ENCODE measurements at places on chromosomes 6 and 20.

- DNase-seq: no peak
Measured at GRCh38 chr20:32920530-32921298, 62.0 kb downstream of the EFCAB8 start.

- DNase-seq: no peak
Measured at GRCh38 chr6:6610031-6610591, 21.6 kb downstream of the LY86 start.

DNA sequence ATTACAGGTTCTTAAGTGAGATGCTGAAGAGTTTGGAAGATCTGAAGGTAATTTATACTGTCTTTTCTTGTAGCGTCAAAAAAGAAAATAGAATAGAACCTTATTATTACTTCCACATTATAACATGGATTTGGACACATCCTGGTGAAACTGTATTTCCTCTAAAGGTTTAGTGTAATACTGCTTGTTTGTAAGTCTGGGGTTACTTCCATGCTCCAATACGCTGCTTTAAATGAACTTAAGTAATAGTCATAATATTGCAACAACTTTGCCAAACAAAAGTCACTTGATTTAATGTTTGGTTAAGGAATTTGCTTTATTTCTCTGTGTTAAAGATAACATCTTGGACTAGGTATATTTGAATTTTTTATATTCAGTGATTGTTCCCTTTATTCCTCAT, 11.5 kb upstream of the SNRNP48 start:
- no peak for DNase-seq

DNA sequence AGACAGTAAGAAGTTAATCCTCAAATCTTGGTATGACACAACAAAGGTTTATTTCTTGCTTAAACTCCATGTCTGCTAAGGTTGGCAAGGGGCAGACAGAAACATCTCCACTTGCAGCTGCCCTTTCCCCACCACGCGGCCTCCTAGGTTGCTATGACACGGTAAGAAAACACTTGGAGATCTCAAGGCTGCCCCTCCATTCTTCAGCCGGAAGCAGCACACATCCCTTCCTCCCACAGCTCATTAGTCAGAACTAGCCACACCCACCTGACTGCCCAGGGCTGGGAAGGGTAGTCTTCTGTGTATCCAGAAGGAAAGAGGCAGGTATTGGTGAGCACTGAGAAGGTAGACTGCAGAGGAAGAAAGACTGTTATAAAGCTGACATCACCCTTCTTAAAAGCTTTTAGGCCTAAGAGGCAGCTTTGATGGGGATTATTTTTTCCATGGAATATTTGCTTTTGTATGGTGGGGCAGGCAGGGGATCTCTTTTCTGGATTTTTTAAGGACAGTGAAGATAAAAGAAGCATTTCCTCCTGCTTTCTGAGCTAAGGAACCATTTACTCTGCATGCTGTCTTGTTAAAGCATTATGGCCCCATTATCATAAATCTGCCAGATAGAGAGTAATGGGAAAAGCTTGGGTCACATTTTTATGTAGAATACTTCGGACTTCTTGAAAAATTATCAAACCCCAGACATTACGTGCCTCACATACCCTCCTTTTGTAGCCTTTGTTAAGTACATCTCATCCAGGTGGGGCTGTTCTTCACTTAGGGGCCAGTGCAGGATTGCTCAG, 41.6 kb downstream of the MRAP2 start:
- no peak for DNase-seq

DNA sequence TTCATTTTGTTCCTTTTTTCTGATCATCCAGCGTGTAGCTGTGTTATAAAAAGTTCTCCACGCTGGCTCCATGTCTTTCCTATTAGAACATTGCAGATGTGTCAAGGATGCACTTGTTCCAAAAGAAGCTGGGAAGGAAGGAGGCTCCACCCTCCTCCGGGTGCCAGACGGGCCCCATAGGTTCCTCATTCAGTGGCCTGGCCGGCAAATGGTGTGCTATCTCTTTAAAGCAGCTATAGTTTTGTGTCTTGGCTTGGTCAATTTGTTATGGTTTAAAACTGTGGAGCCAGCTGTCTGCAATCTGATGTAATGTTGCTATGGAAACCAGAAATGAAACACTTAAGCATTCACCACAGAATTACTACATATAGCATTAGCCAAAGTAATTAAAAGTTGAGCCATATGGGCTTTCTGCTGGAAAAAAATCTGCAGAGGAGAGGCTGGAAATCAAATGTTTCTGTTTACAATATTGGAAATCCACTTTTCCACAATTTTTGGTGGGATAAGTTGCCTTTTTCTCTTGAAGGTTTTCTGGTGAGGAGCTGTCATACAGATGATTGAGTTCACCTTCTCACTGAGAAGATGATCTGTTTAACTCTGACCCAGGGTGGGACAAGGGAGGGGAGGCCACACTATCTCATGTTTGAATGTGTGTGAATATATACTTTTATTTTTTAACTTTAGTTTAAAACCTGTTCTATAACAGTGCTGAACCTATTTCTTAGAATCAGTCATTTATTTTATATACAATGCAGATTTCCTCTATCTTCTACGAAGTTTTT, 167.4 kb downstream of the SASH1 start:
- no peak for DNase-seq

- no peak for DNase-seq
Measured at GRCh38 chr6:159416891-159417560, 247.8 kb downstream of the FNDC1 start.

GRCh38 chr20:9460518-9460917, 53.9 kb upstream of the LAMP5 start:
- DNase-seq: no peak

DNA sequence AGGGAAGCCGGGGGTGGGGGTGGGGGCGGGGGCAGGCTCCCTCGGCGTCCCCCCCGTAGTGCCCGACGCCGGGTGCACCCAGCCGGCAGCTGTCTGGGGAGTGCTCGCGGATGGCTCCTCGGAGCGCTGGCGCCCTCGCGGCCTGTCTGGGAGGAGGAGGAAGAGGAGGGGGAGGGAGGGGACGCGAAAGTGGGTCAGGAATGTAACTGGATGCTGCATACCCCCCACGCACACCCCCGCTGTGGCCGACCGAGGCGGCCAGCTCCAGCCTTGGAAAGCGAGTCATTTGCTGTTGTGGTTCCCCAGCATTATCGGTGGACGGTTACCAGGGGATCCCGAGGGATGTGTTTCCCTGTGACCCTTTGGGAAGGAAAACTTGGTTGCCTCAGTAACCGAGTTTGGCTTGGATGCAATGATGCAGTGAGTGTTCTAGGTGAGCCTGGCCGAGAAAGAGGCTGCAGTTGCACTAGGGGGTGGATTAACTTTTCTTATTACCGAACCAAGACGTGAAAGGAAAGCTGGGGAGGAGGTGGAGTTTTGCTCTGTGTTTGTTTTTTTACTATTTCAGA, 55.2 kb upstream of the RREB1 start:
- no peak for DNase-seq

DNA sequence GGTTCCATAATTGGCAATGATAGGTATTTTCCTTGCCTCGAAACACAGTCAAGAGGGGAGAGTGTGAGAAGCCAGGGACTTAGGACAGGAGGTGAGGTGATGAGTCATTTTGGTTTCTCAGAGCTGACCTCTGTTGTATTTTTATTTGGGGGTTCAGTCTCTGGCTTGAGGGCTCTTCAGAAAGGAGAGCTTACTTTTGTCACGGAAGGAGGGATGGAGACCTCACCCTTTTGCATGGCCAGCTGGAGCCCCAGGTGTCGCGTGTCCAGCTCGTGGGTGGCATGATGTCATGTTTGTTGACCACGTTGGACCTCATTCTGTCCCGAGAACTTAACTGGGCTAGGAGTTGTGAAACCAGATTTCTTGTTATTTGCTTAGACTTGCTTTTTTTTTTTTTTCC, 293.9 kb downstream of the QKI start:
- no peak for DNase-seq

GRCh38 chr20:62401331-62401779, 5.7 kb downstream of the CABLES2 start:
- DNase-seq: peak; percentile 18

- no peak for DNase-seq
Measured at GRCh38 chr6:116866281-116866871, 10.7 kb upstream of the RFX6 start.

- no peak for DNase-seq
Measured at GRCh38 chr6:69294407-69294806, 502.4 kb downstream of the LMBRD1 start.

- no peak for DNase-seq
Measured at GRCh38 chr20:4183361-4183760, 168.0 kb upstream of the RNF24 start.

- DNase-seq: no peak
Measured at GRCh38 chr6:114747995-114748625, 405.3 kb upstream of the HS3ST5 start.

- DNase-seq: no peak
Measured at GRCh38 chr20:9160757-9161156, 91.9 kb downstream of the PLCB4 start.
